ENCODE measurements at places on chromosomes 5 and 9.

DNA sequence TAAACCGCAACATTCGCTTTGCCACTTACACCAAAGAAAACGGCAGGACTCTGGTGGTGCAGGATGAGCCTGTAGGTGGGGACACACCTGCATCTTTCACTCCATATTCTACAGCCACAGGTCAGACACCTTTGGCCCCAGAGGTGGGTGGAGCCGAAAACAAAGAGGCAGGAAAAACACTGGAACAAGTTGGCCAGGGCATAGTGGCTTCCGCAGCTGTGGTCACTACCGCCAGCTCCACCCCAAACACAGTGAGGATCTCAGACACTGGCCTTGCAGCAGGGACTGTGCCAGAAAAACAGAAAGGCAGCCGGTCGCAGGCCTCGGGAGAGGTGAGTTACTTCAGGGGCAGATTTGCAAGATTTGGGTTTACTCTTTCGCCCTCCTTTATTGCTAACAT, 33.8 kb downstream of the KDM3B start:
- DNase-seq: no peak

DNA sequence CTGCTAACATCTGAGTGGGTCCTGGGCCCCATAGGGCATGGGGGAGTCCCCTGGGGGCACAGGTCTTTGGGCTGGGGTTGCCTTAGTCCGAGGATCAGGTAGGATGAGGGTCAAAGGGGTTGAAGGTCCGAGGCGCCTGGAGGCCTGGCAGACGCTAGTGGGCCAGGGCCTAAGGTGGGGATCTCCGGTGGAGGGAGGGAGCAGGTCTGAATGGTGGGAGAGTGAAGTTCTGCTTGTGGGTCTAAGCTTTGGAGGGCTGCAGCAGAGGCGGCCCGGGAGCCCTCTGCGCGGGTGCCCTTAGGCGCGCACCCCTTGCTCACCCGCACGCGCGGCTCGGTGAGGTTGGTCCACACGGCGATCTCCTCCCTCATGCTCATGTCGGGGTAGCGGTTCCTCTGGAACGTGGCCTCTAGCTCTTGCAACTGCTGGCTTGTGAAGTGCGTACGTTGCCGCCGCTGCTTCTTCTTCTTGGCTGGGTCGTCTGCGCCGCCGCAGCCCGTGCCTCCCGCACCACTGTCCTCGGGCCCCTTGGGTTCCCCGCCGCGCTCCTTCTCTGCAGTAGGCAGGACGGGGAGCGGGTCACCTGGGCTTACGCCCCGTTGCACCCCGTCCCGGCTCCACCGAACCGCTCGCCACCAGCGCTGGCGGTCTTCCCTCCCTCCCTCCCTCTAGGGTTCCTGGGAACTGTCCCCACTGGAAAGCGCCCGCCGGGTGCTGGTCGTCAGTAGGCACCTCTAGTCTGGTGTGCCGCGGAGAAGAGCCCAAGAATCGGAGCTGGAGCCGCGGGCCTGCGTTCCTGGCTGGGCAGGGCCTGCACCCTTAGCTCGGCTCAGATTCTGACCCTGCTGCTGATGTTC, 2.8 kb downstream of the PITX1 start:
- DNase-seq: no peak

GRCh38 chr9:32706004-32706724, 70.7 kb upstream of the TAF1L start:
- no peak for DNase-seq

- DNase-seq: no peak
Measured at GRCh38 chr9:127652733-127653132, 40.7 kb downstream of the STXBP1 start.

GRCh38 chr5:6135977-6136376, 242.4 kb downstream of the MED10 start:
- no peak for DNase-seq

GRCh38 chr9:96009690-96010472, 134.4 kb downstream of the ERCC6L2 start:
- DNase-seq: no peak

GRCh38 chr5:96259151-96259772, 173.8 kb downstream of the PCSK1 start:
- DNase-seq: no peak

- DNase-seq: no peak
Measured at GRCh38 chr5:135215617-135216470, 181.8 kb upstream of the PITX1 start.

GRCh38 chr9:108775901-108776306, 79.9 kb downstream of the ACTL7B start:
- DNase-seq: no peak

DNA sequence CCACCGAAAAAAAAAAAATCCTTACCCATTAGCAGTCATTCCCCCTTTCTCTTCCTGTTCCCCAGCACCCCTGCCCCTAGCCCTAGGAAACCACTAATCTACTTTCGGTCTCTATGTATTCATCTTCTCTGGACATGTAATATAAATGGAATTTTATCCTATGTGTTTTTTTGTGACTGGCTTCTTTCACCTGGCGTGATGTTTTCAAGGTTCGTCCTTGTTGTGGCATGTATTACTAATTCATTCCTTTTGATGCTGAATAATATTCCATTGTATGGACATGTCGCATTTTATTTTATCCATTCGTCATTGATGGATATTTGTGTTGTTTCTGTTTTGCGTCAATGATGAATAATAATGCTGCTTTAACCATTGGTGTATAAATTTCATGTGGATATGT, 42.8 kb upstream of the SH3GL2 start:
- no peak for DNase-seq

DNA sequence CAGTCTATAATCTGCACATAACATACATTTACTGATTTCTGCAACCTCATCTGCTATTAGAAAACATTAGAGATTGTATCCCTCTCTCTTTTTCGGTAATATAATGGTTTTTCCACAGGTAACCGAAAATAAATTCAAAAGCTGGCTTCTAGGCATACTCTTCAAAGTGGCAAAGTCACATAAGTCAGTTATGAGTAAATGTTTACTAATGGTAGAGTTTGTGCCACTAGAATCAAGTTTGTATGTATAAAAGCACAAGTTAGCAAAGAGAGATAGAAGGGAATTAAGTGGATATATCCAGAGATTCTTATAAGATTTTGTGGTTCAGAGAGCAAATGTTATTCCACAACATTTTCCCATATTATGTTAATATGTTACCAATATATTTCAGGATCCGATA, 86.9 kb downstream of the MYO10 start:
- DNase-seq: no peak

DNA sequence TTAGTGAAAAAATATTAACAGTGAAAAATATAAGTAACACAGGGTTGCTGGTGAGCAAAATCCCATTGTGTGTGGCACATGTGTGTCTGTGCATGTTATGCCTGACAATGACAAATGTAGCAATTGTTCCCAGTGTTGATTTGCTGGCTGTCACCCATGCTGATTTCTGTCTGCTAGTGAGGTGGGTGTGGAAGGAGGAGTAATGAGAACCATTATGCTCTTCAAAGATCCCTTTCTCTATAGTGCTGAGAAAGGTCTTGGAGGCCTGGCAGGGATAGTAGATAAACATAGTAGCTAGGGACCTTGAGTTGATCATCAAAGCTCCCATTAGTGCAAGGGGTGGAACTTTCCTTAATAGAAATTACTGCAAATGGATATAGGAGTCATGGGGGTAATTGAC, 152.5 kb upstream of the CLINT1 start:
- DNase-seq: no peak

DNA sequence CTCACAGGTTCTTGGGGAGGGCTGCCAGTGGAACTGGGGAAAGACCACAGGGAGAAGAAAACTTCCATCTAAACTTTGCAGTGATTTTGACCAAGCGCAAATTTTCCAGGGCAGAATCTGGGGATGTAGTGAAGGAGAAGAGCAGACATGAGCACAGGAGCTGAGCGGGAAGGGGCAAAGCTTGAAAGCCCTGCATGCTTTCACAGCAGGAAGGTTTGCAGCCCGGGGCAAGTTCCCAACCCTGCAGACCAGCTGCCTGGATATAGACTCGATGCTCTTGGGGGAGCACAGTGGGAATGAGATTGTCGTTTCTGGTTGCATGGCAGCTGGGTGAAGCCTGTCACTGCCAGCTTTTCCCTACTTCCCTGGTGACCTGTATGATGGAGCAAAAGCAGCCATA, 276.8 kb upstream of the RORB start:
- DNase-seq: no peak

- no peak for DNase-seq
Measured at GRCh38 chr5:44051591-44051990, 337.6 kb downstream of the FGF10 start.

- no peak for DNase-seq
Measured at GRCh38 chr5:148747536-148747906, 78.9 kb upstream of the ADRB2 start.

DNA sequence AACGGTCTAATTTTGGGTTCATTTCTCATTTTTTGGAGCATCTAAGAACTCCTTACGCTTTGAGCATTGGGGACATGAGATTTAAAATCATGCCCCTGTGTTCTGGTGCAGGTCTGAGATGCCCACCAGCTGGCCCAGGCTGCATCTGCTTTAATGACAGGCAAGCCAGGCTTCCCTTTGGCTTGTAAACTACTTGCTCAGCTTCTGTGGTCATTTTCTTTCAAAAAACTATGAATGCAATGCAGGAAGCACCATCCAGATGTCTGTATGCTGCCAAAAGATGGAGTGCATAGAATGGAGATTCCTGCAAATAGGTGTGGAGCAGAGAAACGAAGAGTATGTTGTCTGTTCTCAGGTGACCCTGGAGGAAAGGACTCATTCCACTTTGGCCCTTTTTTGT, 399.9 kb upstream of the ADAMTSL1 start:
- no peak for DNase-seq

DNA sequence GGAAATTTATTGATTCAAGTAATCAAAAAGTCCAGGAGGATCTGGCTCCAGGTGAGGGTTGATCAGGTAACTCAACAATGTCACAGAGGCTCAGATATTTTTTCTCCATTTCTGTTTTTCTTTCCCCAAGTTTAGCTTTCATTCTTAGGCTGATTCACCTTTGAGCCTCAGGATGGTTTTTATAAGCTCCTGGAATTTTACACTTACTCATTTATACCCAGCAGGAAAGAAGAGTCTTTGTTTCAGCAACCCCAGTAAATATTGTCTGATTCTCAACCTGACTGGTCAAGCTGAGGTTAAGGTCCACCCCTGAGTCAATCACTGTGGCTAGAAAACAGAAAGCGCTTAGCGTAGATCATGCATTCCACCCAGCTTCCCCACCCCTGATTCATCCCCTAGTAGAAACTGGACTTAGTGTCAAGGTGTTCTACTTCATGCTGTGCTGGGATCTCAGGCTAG, 500.6 kb downstream of the KIF4B start:
- DNase-seq: no peak

GRCh38 chr5:17046320-17046719, 110.2 kb upstream of the MYO10 start:
- DNase-seq: no peak

GRCh38 chr9:23011669-23012068, 565.0 kb downstream of the DMRTA1 start:
- DNase-seq: no peak

DNA sequence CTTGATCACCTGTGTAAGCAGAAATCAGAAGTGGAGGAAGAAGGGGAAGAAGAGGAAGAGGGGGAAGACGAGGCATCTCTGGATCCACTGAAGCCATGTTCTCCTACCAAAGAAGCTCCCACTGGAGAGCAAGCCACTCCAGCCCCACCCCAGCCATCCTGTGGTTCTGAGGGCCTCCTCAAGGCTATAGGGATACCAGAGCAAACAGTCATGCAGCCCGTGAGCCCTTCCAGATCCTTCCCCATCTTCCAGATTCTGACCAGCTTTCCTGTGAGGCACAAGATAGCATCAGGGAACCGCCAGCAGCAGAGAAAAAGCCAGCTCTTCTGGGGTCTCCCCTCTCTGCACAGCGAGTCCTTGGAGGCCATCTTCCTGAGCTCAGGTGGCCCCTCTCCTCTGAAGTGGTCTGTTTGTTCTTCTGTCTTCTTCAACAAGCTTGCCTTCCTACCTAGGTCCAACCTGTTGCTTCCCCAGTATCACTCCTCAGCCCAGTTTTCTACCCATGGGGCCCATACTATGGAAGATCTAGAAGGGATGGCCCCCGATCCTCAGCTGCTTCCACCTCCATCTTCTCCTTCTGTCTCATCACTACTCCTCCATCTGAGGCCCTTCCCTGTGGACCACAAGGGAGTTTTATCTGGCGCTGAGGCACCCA, 29.4 kb downstream of the VCP start:
- no peak for DNase-seq

DNA sequence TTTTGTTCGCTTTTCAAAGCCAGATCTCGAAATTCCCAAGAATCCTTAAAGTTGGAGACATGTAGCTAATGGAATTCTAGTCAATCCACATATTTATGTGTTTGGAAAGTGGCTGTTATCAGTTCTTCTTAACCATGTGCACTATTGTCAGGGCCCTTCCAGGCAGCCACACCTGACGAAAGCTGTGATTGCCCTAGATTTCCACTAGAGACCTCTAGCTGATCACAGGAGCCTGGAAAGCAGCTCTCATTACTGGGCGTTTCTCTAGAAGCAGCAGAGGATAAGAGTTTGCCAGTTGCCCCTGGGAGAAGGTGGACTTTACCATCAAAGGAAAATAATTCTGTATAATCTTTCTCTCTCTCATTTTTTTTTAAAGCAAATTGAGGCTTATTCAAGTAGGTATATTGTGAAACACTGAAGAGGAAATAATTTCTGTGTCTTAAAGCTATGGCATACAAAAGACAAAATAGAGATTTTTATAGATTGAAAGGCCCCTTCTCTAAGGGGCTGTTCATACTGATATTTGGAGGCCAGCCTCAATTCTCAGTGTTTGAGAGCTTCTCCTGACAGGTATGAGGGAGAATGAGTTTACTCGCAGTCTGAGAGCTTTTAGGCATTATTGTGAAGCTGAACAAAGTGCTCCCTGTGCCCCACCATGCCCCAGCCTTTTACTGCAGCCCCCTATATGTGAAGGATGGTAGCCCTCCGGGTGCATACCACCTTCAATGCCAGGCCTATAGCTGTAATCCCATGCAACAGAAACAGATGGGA, 405.4 kb upstream of the ACTBL2 start:
- DNase-seq: peak; percentile 36

Data from ovary (tissue), 10 donors.